ENCODE measurements at places on chromosomes 4 and X.

DNA sequence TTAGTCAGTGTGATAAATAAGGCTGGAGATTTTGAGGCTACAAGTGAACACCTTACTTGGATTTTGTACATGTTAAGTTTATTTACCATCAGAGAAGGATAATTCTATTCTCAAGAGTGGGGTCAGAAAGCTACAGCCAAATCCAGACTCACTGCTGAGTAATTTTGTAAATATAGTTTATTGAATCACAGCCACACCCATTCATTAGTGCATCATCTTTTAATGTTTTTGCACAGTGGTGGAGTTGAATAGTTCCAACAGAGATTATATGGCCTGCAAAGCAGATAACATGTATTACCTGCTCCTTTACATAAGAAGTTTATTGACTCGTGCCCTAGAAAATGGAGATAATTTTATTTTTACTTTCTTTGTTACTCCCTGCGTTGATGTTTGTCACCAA, 60.4 kb downstream of the PCDH18 start:
- no peak for DNase-seq

- no peak for DNase-seq
These were observed 1367.0 kb downstream of the PCDH7 start for GRCh38 chr4:32087211-32087610.

GRCh38 chr4:169269916-169270809, 593 bp downstream of the SH3RF1 start:
- peak; percentile 53 for DNase-seq

DNA sequence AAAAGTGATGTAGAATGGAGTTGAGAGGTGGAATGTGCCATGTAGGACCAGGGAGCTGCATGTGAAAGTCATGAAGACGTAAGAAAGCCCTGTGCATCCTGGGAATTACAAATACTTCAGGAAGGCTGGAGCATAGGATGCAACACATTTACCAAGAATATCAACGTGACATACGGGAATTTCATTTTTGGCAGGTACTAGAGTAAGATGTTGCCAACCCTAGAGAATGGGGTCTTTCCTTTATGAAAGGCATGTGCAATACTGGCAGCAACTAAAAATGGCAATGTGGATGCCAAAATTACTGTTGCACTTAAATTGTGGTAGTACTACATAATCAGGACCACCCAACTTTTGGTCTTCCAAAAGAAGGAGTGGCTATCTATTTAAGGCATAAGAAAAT, 188.0 kb downstream of the COL25A1 start:
- no peak for DNase-seq

GRCh38 chrX:124018023-124018422, 56.5 kb downstream of the STAG2 start:
- DNase-seq = no peak

DNA sequence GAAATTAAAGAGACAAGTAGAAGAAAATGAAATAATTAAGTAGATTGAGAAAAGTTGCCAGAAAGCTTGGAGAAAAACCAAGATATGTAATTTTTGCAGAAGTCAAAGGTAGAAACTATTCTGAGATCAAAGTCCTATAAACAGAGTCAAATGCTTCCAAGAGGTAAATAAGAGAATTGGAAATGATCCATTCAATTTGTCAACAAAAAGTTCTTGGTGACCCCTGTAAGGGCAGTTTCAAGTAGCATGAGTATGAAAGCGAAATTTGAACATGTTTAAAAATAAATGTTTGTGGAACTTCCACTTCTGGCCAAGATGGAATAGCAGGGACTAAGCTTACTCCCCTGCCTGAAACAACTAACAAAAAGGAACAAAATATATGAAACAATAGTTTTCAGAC, 562.0 kb downstream of the SMARCA1 start:
- no peak for DNase-seq

GRCh38 chr4:54941994-54942552, 183.3 kb downstream of the KDR start:
- DNase-seq = peak; percentile 10

- no peak for DNase-seq
These were observed 65.6 kb downstream of the SYNPO2 start for GRCh38 chr4:118954246-118954645.

Measured in stimulated activated CD4-positive, alpha-beta T cell treated with anti-CD3 and anti-CD28 coated beads, Interleukin-15, amount 100 ng/mL, for 24 hours (primary cell).